ENCODE measurements at places on chromosomes 13 and 19. TPM values are rescaled to one million over a fixed set of nuclear protein-coding genes. Genes with fewer than 3 reads are reported as not detected.
A peak's percentile ranks its signal among the peaks of the same experiment; 100 is the strongest.

DNA sequence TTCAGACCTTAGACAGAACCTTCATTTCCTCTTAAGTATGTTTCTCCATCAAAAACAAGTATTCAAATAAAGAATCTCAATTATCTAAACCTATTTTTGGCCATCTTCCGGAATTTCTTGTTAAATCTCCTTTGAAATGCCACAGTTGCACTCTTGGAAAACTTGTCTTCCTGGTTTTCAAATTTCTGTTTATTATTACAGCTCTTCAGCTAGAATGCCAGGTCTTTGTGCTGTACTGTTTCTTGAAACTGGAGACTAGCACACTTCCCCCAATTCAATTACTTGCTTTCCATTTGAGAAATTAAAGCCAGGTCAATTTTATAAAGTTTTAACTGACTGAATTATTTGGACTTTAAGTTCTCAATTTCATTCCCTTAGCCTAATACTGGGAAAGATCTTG is 10.2 kb downstream of the KCNRG start:
- DNase-seq, result no peak

Gene SKA3
- total RNA-seq, result 37.4 TPM

- DNase-seq, result no peak
Measured at GRCh38 chr13:23963947-23964346, 66.6 kb upstream of the C1QTNF9B start.

Gene ANGPTL8
- not detected for total RNA-seq

GRCh38 chr13:81275666-81276258 is 934.8 kb upstream of the SPRY2 start:
- no peak for DNase-seq

GRCh38 chr19:10152100-10152499 is 32.4 kb upstream of the EIF3G start:
- DNase-seq, result no peak

GRCh38 chr13:108850691-108851090 is 221.3 kb downstream of the MYO16 start:
- DNase-seq, result no peak

DNA sequence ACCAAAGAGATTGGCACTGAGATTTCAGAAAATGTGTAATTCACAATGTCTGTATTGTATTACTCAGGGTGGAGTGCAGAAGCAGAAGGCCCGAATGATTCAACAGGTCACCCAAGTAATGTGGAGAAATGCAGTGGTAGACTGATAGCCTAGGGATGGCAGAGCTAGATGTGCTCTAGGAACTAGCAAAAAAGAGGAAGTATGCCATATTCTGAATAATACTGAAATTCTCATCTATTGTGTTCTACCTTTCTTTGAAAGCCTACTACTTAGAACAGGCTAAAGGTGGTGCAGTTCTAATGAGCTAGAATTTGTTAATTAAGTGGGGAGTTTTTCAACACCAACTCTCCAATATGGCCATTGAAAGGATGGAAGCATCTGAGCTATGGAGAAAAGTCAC is 1449.8 kb upstream of the MIR17HG start:
- no peak for DNase-seq

- DNase-seq, result no peak
Measured at GRCh38 chr13:26222520-26223046, 469 bp upstream of the RNF6 start.

DNA sequence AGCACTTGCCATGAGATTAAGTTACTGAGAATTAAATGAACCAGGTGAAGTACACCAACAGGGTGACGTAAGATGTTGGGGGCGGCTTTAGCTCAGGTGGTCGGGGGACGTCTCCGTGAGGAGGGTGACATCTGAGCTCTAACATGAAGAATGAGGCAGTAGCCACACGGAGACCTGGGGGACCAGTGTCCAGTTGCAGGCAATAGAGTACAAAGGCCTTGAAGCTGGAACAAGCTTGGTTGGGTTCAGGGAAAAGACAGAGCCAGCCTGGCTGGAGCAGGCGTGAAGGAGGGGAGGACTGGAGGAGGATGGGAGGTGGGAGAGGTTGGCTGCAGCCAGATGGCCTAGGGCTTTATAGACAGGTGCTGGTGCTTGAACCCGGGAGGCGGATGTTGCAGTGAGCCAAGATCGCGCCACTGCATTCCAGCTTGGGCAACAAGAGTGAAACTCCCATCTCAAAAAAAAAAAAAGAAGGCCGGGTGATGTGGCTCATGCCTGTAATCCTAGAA is 1.6 kb downstream of the SPINT2 start:
- no peak for DNase-seq

Gene CACNG6
- not detected for total RNA-seq

Gene ZNF728
- total RNA-seq, result not detected

DNA sequence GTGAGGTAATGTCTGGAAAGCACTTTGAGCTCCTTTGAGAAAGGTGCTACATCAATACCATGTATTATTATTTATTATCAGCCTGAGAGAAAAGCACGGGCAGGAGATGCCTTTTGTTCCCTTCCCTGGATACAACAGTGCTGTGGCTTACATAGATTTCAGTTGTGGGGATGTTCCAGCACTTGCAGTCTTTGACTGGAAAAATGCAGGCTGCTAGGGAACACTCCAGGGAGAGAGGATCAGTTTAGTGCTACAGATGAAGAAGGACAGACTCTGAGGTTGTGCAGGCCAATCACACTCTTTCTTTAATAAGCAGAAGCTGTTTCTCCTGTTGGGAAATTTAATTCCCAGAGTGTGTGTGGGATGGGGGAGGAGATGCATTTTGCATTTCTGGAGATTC is 94.5 kb upstream of the OBI1 start:
- DNase-seq, result no peak

Gene PTPRH
- total RNA-seq, result 0.19 TPM

DNA sequence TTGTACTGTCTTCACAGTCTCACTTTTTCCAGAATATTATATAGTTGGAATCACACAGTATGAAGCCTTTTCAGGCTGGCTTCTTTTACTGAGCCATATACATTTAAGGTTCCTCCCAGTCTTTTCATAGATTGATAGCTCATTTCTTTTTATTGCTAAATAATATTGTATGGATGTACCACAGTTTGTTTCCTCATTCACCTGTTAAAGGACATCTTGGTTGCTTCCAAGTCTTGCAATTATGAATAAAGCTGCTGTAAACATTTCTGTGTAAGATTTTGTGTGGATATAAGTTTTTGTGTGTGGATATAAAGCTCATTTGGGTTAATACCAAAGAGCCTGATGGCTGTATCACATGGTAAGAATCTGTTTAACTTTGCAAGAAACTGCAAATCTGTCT is 24.5 kb upstream of the CYP2A7 start:
- no peak for DNase-seq

Gene KCNJ14
- 2.3 TPM for total RNA-seq

DNA sequence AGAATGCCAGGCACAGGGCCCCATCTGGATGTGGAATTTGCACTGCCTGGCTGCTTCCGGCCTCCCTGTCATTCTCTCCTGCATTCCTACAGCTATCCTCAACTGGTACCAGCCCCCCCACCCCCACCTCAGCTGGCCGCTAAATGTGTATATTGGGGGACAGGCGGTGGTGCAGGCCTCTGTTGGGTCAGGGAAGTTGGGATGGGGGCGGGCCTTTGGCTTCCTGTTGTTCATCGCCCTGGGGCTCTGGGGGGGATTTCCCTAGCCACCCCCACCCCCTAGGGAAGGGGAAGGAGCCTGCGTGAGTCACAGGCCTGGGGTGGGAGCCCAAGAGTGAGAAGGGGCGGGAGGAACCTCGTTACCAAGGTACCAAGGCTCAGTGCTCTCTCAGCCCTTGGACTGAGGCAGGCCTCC is 10.6 kb downstream of the POU2F2 start:
- peak; percentile 90 for DNase-seq

GRCh38 chr19:17076543-17076991 is 990 bp downstream of the MYO9B start:
- peak; percentile 27 for DNase-seq

DNA sequence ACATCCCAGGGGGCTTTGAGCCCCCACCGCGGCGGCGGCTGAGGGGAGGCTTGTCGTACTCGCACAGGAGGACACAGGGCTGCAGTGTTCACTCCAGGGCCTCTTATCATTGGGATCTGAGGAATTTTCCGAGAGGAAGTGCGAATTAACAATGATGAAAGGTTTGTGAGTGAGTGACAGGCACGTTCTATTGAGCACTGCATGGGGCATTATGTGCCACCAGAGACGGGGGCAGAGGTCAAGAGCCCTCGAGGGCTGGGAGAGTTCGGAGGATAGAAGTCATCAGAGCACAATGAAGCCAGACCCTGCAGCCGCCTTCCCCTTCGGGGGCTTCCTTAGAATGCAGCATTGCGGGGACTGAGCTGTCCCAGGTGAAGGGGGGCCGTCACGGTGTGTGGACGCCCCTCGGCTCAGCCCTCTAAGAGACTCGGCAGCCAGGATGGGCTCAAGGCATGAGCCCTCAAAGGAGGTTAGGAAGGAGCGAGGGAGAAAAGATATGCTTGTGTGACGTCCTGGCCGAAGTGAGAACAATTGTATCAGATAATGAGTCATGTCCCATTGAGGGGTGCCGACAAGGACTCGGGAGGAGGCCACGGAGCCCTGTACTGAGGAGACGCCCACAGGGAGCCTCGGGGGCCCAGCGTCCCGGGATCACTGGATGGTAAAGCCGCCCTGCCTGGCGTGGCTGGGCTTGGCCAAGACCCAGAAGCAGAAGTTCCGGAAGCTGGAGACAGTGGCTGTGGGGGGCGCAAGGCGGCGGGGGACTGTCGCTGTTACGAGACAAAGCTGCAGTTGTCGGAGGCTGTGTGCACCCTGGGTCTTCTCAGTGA is 53.9 kb downstream of the MCF2L start:
- DNase-seq, result no peak

- no peak for DNase-seq
Measured at GRCh38 chr19:30444253-30444671, 72.1 kb downstream of the ZNF536 start.

DNA sequence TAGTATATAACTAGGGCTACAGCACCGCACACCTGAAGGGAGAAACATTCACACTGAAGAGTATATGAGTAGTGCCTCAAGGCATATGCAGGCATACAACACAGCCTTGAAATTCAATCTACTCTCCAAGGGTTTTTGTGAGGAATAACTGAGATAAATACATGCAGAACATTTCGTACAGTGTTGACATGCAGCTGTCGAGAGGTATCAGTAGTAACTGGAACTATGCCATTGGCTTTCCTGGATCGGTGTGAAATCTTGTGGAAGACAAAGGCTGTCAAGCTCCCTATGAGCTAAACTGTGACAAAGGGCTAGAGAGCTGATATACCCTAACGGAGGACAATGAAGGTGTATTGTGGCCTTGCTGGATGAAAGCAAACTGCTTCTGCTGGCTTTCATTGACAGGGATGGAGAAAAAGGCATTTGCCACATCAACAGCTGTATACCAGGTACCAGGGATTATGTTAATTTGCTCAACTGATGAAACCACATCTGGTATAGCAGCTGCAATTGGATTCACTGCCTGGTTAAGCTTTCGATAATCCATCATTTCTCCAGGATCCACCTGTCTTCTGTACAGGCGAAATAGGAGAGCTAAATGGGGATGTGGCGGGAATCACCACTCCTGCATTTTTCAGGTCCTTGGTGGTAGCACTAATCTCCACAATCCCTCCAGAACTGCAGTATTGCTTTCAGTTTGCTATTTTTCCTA is 16.3 kb downstream of the MTRF1 start:
- DNase-seq, result no peak

DNA sequence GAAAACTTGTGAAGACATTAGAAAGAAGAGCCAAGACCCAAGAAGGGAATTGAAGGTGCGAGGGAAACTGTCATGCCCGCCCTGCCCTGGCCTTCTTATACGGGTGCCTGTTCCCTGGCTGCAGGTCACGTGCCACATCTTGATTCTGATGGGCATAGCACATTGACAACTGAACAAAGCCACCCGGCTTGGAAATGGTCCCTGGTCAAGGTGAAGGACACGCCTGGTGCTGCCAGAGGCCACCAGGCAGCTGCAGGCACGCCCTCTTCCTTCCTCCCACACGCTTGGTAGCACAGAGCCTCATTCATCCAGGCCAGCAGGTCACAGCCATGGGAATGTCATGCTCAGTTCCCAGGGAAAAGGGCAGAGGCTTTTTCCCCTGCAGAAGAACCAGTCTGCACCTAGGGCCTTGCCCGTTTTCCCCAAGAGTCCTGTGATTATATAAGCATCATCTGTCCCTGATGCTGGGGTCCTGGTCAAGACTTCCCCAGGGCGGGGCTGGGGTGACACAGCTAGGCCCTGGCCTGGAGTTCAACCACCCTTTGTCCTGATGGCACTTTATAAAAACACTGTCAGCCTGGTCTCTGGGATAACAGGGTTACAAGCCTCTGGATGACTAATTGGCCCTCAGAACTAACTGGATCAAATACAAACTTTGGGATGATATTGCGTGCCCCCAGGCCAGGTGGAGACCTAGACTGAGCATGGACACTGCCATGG is 56.0 kb downstream of the CDADC1 start:
- DNase-seq, result no peak

DNA sequence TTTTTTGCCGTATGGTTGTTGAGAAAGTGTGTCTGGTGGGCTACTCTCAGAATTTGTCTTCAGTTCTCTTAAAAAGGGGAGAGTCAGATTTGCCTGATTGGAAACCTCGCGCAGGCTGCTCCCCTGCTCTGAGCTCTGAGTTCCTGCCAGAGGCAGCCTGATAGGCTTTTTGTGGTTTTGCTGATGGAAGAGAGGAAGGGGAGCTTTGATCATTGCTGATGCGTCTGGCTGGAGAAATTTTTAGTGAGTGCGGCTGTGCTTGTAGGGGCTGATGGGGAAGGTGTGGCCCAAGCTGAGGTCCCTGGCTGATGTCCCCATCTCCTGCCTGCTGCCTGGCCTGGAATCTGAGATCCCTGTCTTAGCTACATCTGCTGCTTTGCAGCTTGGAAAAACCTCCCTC is 2.8 kb downstream of the CHST8 start:
- no peak for DNase-seq

Gene ZNF600
- 4.1 TPM for total RNA-seq

Gene SLC25A42
- 19.2 TPM for total RNA-seq

- DNase-seq, result no peak
Measured at GRCh38 chr19:45051929-45052579, 13.2 kb downstream of the CLASRP start.

- no peak for DNase-seq
Measured at GRCh38 chr13:46303742-46304385, 83.2 kb downstream of the RUBCNL start.

DNA sequence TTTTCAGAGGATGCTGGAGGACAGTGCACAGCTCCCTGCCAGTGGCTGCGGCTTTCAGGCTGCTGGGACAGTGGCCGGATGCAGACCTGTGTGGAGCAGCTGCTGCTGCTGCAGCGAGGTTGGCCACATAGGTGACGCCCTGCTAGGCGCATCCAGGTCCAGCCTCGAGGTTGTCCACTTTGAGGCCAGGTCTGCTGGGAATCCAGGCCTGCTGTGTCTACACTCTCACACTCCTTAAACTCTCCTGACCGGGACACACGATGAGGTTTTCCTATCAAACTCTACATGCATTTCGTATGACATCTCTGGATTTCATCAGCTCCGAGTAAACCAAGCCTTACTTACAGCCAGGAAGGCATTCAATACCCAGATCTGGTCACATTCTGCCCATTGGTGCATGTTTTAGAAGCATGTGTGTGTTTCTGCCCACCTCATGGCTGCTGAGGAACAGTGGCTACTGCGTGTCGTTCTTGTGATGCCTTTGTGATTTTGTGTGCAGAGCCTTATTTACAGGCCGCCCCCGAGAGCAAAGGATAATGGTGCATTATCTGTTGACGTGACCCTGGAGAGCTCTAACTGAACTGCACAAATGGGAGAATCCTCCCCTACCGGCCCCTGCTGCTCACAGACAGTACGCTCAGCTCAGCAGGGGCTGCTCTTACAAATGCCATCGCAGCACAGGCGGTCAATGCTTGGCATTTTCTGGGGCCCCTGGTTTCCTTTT is 12.3 kb upstream of the MCF2L start:
- no peak for DNase-seq

Gene KLK4
- total RNA-seq, result not detected

Measured in activated naive CD4-positive, alpha-beta T cell treated with anti-CD3 and anti-CD28 coated beads, Interleukin-2, amount 50 U/mL, for 72 hours (primary cell).